ENCODE measurements at places on chromosomes 13 and 19.

- no peak for DNase-seq
These were observed 3.0 kb downstream of the APOC2 start for GRCh38 chr19:44948763-44949374.

- peak; percentile 22 for DNase-seq
These were observed 5.5 kb upstream of the ADGRE5 start for GRCh38 chr19:14375582-14376291.

GRCh38 chr19:10885201-10886169, 14.1 kb downstream of the CARM1 start:
- DNase-seq, result no peak

DNA sequence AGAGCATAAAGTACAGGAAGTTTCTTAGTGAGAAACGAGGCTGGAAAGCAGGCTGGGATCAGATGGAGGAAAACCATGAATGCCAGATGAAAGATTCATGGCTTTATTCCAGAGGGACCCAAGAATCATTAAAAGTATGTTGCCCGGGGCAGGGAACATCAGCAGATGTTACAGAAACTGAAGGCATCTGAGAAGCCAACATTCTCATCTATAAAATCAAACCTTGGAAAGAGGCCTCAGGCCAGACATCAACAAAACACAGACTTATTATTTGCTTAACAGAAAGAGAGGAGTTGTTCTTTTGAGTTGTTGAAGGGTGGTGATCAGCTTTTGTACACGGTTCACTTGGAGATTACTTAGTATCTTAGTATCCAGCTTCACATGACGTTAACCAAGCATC, 543.6 kb downstream of the RFC3 start:
- no peak for DNase-seq

DNA sequence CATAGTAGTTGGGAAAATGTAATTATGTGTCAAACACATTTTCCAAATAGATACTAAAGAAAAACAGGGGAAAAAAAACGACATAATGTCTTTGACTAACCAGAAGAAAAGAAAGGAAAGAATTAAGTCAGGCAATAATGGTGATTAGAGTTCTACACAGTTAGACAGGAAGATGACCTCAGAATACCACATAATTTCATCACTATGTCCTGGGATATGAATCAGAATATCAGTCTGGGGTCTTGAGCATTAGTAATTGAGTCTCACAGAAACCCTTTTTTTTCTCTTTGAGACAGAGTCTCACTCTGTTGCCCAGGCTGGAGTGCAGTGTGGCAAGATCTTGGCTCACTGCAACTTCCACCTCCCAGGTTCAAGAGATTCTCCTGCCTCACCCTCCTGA, 503.4 kb downstream of the SLITRK1 start:
- DNase-seq, result peak; percentile 47

DNA sequence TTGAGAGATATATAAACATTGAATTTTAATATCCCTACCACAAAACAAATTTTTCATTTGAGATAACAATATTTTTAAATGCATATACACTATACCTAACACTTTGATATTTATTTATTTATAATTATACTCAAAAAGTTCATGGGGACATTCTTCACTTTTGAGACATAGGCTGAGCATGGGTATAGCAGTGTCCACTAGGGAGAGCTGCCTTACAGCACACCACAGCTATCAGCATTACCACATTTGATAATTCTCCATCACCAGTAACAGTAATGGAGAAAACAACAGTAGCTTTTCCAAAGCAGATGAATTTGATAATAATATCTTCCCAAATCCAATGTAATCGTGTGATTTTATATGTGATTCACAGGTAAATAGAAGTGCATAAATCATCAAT, 626.1 kb downstream of the DACH1 start:
- DNase-seq, result no peak

GRCh38 chr13:75309981-75310580, 171.9 kb downstream of the TBC1D4 start:
- DNase-seq, result no peak

DNA sequence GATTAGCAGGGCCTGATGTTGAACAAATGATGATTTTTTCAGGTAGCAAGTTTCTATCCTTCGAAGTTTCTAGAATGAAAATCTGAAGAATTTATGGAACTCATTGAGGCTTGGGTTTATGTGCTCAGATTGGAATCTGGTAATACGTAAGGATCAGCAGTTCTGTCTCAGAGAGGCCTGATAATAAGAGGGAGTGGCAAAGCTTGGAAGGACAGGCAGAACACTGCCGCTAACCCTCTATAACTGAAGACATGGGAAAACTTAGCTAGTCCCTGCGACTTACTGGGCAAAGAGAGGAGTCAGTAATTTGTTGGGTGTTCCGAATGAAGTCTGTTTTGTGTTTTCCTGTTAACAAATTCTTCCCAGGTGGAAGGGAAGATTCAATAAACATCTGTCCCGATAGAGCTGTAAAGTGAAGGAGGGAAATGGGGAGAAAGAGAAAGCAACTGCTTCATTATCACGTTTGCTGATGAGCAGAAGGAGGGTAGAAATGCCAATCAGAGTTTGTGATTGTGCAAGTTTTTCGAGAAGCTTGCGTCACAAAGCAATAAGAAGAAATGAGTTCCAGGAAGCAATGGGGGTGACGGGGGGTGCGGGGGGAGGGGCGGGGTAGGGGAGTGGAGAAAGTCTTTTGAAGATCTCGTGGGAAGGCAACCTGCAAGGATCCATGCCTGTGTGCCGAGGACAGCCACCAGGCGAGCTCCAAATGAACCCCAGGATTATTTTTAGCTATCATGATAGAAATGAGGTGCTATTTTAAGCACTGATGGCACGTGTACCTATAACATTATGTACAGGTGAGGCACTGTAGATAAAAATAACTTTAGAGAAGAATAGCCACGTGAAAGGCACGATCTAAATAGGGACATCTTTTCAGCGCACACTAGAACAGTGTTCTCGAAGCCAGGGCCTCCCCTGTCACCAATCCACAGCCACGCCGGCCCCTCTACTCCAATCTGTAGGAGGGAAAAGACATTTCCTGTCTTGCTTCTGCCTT, 224.1 kb downstream of the FGF9 start:
- no peak for DNase-seq

- DNase-seq, result peak; percentile 70
These were observed 41.2 kb upstream of the KLF2 start for GRCh38 chr19:16283210-16284061.

- DNase-seq, result no peak
These were observed 19.9 kb upstream of the GPR183 start for GRCh38 chr13:99327126-99327525.

GRCh38 chr19:14343286-14343685, 38.0 kb upstream of the ADGRE5 start:
- no peak for DNase-seq

- no peak for DNase-seq
These were observed 10.0 kb downstream of the PMIS2 start for GRCh38 chr19:35595928-35596327.

DNA sequence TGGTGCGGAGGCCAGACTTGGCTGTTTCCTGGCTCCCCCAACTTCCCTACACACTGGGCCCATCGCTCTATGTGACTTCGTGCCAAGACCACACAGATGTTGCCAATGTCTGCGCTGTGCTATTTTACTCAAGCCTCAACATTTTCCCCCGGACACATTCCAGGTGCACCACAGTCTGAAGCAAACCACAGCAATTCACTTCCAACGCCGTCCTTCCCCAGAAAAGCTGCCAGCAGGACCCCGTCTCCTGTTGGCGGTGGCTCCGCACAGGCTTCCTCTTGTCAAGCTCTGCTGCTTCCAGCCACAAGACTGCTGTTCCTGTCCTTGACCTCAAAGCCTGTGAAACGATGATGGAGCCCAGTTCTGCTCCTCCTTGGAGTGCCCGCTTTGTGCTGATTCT, 100.7 kb downstream of the CRYL1 start:
- no peak for DNase-seq

GRCh38 chr19:51094696-51095279, 12.1 kb upstream of the KLK14 start:
- DNase-seq, result no peak

DNA sequence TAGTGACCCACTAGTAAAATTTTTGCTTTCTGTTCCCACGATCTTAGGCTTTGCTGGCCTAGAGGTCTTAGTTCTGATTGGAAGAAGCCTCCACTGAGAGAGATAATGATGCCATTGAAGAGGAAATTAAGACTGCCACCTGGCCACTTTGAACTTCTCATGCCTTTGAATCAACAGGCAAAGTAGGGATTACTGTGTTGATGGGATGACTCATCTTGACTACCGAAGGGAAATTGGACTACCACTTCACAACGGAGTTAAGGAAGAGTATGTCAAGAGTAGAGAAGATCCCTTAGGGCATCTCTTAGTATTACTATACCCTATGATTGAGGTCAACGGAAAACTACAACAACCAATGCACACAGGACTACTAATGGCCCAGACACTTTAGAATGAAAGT, 12.7 kb upstream of the FREM2 start:
- no peak for DNase-seq

- DNase-seq, result no peak
These were observed 665.0 kb upstream of the SLITRK6 start for GRCh38 chr13:86464193-86464592.

- DNase-seq, result no peak
These were observed 515.0 kb downstream of the TBC1D4 start for GRCh38 chr13:74966814-74967424.

- peak; percentile 98 for DNase-seq
These were observed 572.8 kb downstream of the PCDH9 start for GRCh38 chr13:66657165-66657881.

- DNase-seq, result no peak
These were observed 12.0 kb upstream of the NANOS3 start for GRCh38 chr19:13864667-13865570.

DNA sequence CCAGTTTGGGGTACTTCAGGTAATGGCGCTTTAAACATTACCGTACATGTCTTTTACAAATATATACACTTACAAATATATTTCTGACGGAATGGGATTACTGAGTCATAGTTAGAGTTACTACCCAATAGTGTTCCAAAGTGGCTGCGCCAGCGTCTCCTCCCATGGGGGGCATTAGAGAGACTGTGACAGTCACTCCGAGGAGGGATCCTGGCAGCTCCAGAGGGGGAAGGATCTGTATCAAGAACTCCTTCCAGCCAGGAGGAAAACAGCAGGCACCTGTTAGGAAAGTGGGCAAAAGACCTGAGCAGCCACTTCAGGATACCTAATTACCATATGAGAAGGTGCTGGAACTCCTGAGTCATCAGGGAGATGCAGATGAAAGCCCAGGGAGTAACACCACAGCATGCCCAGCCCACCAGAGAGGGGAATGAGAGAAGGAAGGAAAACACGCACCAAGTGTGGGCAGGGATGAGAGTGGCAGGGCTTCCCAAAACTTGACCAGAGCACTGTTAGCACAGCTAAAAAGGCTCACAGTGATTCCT, 52.9 kb downstream of the SLC7A9 start:
- DNase-seq, result no peak

DNA sequence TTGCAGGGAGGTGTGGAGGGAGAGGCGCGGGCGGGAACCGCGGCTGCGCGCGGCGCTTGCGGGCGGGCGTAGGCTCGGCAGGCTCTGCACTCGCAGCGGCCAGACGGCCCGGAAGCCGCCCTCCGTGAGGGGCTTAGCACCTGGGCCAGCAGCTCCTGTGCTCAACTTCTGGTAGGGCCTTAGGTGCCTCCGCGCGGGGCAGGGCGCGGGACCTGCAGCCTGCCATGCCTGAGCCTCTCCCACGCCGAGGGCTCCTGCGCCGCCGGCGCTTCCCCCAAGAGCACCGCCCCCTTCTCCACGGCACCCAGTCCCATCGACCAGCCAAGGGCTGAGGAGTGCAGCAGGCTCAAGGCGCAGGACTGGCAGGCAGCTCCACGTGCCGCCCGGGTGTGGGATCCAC, 940.8 kb upstream of the PCDH9 start:
- no peak for DNase-seq

- DNase-seq, result no peak
These were observed 770.8 kb upstream of the SLITRK6 start for GRCh38 chr13:86569974-86570373.

DNA sequence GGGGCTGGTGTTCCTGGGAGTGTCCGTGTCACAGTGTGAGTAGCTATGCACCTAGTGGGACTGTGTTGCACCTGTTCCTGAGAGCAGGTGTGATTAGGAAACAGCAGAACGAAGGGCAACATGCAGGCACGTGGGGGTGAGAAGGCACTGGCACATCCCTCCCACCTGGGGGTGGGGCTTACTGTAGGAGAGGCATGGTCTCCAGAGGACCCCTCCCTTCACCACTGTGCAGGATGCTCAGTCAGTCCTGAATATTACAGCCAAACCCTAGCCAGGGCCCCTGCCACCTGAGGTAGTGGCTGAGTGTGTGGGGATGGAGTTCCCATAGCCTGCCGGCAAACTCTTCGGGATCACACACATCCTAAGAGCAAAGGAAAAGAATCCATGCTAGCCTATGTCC, 99.2 kb downstream of the ZDHHC20 start:
- no peak for DNase-seq

GRCh38 chr13:78409172-78409571, 194.2 kb downstream of the POU4F1 start:
- no peak for DNase-seq

DNA sequence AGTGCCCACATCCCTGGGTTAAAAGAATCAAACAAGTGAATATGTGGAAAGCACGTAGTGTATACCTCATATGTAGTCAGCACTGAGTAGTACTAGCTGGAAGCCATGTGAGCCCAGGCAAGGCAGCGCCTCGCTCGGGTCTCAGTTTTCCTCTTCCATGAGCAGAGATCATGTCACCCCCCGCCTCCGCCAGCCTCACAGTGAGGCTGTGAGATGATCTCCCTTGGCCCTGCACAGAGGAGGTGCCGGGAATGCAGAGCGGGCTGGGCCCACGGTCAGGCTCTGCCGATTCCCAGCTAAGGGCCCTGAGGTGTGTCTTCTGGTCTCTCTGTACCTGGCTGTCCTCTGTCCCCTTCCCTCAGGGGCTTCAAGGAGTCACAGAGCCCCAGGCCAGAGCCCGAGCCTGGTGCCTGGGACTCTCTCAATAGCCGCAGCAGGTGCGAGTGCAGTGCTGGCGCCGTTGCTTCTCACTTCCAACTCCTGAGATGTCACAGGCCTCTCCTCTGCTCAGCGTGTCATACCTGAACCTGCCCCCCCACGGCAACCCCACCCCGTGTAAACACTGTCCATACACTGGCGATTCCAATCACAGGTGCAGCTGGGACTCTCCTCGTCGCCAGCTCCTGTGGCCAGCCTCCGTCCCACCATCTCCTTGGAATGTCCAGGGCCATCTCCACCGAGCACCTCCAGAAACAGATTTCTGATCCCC, 26.9 kb downstream of the DPF1 start:
- DNase-seq, result no peak

- peak; percentile 48 for DNase-seq
These were observed 93.9 kb downstream of the UBL3 start for GRCh38 chr13:29756506-29756905.

GRCh38 chr13:20425819-20426219, 99.8 kb downstream of the CRYL1 start:
- DNase-seq, result no peak

DNA sequence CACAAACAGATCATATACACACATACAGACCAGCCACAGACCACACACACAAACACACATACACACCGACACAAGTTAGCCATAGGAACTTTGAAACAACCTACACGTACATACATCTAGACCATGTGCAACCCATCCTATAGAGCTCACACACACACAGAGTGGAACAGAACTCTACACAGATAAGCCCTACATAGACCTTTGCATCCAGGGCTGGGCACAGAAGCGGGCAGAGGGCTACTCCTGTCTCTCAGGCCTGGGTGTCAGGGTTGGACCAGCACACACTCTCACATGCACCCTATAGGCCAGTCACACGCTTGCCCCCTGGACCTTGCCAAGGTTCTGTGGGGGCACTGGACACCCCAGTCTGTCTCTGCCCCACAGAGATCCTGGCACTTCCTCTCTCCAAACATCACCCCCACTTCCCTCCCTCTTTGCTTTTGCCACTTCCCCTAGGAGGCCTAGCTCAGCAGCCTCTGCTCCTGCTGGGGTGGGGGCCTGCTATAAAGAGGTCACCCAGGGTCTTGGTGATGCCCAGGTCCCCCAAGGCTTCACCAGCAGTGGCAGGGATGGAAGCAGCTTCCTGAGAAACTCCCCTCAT, 5.8 kb upstream of the JUNB start:
- DNase-seq, result no peak
